ENCODE measurements at places on chromosomes 11 and 22.

DNA sequence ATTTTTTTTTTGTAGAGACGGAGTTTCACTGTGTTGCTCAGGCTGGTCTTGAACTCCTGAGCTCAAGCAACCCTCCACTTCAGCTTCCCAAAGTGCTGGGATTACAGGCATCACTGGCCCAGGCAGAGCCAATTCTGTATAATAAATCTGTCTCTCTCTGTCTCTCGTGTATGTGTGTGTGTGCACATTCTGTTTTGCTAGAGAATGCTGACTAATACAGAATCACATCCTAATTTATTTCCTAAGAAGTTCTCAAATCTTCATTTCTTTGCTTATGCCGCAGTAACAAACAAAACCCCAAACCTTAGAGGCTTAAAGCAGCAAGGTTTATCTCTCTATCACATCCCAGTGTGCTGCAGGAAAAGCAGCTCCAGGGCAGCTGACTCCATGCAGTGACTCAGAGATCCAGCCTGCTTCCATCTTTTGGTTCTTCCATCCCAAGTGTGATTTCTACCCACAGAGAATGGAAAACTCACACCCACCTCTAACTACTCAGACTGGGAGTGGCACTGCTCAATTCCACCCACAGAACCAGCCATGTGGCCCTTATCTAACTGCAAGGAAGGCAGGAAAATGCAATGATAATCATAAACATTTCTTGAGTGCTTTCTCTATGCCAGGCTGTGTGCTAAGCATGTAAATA lies 35.1 kb upstream of the LRRC10B start:
- no peak for DNase-seq

DNA sequence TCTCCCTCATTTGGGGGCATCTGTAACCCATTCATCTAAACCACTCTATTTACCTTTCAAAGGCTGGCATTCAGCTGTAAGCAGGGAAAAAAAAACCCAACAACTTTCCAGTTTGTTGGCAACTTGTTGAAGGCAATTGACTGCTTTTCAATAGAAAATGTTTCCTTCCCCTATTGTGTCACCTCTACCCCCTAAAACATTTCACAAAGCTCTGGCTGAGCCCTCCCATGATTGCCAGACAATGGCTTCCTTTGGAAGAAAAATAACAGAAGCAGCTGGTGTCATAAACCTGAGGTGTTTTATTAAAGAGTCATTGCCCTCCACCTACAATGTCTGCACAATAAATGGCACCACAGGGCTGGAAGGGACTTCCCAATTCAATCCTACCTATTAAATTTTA lies 22.1 kb upstream of the PSMA1 start:
- DNase-seq = no peak

DNA sequence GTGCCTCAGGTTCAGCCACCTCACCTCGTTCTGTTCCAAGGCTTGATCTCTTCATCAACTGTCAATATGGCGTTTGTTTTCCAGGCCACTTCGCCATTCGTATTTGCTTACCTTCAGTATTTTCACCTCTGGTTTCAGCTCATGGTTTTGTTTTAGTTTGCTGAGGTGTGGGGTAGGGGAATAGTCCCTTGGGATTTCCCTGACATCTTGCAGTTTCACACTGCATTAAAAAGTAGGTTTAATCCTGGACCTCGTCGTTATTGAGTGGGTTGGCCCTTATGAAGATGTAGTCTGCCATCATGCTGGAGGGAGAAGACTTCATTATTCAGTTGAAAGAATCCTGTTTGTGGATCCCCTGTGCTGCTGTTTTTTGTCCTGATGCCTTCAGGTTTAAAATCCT lies 46.0 kb downstream of the C11orf91 start:
- DNase-seq = no peak

DNA sequence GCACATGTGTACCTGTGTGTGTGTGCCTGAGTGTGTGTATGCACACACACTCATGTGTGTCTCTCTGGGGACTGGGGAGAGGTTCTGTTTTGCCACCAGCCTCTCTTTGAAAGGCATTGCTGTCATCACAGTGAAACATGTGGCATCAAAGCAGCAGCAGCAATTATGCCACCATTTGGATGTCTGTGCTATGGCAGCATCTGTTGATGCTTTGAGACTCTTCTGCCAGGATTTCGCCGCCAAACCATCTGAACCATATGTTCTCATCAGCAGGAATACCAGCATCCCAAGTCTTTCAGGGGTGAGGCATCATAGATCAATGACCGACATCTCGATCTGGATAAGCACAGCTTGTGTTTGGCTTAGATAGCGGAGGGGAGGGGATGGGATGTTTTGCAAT lies 168.6 kb downstream of the FAT3 start:
- no peak for DNase-seq

DNA sequence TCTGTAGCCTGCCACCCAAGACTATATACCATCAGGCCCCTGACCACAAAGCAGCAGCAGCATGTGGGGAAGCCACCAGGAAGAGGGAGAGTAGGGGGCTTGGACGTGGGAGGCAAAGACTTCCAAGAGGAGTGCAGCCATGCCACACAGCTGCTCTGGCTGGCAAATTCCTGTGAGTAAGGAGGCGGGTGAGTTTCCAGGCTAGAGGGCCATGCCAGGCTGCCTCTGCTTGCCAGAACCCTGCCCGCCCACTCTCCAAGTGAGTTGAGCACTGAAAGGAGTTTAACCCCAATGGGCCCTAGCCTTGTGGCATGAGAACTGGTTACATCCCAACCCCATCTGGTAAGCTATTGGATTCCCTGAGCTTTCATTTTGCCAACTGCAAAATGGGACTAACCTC lies 4.7 kb upstream of the DGAT2 start:
- no peak for DNase-seq

DNA sequence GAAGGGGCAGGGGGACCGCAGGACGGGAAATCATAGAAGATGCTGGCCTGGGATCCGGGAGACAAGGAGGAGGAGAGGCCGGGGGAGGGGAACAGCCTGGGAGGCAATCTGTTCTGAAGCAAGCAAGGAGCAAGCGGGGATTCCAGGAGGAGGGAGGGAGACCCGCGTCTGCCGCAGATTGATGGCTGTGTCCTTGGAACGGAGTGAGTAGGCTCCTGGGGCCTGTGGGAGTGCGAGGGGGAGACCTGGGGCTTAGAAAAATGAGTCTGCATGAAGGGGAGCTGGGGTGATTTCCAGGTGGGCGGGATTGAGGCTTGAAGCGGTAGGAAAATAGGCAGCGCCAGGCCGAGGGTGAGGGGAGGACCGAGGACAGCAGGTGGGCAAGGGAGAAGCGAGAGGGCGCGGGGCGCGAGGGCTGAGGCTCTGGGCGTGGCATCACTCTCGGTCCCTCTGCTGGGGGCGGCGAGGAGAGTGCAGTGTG lies 1.6 kb upstream of the LRRC55 start:
- no peak for DNase-seq

GRCh38 chr11:35905646-35906276 lies 38.1 kb upstream of the LDLRAD3 start:
- DNase-seq = no peak

DNA sequence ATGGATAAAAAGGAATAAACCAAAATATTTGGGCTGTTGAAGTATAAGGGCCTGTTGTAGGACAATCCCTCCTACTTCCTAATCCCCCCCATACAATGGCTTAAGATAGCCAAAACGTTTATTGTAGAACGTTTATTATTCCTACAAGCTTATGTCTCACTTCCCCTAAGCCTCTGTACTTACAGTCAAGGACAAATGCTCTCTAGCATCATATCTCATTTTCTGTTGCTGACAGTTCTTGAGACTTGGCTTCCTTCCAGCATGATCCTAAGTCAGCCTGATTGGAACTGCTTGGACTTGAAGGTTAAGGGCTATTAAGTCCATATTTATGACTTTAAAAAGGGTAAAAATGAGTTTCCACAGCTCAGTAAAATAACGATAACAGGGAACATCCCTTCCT lies 8.8 kb downstream of the MISFA start:
- no peak for DNase-seq

DNA sequence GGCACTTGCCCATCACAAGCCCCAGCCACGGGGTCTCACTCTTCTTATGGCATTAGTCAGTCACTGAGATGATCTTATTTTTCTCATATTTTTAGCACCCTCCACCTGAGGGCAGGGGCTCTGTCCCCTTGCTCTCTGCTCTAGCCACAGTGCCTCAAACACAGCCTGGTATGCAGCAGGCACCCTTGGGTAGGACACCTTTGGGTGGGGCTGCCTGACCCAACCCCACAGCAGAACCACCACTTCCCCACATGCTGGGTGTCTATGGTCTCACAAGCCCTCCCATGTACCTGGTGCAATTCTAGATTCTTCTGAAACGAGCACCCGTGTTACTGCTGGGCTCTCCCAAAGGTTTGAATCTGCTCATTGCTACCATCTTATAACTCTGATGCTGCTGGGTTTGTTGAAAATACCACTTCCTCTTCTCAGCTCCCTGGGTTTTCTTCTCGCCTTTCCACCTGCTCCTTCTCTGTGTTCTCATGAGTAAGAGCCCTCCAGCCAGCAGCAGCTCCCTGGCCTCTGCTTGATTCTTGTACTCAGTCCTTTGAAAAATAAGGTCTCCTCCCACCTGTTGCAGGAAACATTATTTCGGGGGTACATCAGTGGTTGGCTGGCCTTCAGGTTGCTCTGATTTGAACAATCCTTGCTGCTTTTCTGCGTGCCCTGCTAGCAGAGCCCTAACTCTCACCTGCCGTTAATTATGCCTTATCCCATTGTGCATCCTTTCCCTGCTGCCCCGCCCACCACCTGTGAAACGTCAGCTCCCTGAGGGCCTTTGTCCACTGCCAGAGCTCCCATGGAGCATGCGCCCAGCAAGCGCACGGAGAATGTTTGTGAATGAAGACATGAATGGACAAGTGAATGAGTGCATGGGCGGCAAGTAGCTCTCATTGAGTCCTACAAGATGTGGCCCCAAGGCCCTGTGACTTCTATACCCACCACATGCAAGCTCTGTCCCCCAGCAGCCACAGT lies 1181.6 kb downstream of the TBC1D22A start:
- DNase-seq = no peak

- DNase-seq = no peak
Observed at GRCh38 chr11:69201764-69202370, 46.1 kb downstream of the SMIM38 start.

DNA sequence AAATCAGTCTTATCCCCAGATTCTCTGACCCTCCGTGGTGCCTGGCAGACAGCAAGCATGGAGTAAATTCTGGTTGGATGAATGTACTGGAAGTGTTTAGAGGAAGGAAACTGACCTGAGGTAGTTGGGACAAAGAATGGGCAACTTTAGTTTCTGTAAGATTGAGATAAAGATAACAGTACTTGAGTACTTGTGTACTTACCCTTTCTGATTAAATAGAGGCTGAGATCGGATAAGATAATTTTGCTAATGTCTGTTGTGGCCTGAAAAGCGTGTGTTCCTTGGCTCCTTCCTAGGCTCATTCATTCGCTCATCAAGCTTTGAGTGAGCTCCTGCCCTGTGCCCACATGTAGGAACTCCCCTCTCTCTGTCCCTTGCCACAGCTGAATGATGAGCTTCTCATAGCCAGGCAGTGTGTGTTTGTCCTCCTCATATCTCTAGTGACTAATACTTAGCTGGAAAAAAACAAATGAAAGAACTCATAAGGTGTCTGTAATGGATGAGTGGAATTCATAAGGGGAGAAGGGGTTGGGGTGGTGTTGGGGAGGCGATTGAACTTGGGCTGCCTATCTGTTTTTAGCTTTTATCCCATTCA lies 118.1 kb downstream of the DBX1 start:
- no peak for DNase-seq

- DNase-seq = no peak
Observed at GRCh38 chr11:125418396-125418795, 77.7 kb downstream of the FEZ1 start.

DNA sequence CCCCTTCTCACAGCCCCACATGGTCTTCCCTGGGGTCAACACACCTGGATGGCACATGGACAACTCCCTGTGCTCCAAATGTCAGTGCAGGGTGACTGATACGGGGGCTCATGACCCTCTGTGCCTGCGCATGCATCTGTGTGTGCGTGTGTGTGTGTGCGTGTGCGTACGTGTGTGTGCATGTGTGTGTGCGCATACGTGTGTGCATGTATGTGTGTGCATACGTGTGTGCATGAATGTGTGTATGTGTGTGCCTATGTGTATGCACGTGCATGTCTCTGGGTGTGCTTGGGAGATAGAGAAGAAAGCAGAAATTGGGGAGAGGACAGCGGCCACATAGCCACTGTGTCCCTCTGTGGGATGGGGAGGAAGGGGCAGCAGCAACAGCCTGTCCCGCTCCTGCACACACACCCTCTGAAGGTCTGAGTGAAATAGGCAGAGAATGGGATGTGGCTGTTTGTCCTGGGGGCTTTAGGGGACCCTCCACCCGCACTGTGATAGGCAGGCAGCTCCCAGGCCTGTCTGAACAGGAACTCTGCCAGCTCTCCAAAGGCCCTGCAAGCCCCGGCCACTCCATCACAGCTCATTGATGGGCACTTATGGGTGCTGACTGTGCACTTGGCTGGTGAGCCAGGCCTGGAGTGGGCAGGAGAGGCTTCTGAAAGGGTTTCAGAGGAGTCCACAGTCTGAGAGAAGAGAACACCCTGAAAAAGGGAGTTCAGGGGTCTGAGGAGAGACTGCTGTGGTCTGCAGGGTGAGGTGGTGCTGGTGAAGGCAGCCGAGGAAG lies 28.7 kb upstream of the PICK1 start:
- no peak for DNase-seq

GRCh38 chr22:48594016-48594756 lies 1233.5 kb downstream of the BRD1 start:
- no peak for DNase-seq

GRCh38 chr11:121082670-121083069 lies 18.4 kb upstream of the TECTA start:
- no peak for DNase-seq

GRCh38 chr22:40634119-40634903 lies 2.2 kb downstream of the MRTFA start:
- DNase-seq = no peak

- DNase-seq = no peak
Observed at GRCh38 chr22:22609291-22609690, 35.1 kb upstream of the GGTLC2 start.

DNA sequence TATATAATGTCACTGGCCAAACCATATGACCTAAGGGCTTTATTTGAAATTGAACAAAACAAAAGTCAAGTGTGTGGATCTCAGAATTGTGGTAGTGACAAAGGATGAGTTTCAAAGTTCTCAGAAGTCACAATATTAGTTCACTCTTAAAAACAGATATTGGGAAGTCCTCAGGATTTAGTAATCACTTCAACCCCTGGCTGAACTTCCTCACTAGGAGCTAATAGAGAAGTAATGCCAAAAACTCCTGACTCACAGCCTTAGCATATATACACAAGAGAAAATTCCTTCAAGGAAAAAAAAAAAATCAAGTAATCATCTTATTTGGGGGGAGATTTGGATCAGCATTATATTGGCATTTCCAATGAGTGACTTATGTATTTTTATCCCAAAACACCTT lies 75.6 kb upstream of the APOA1 start:
- DNase-seq = no peak

GRCh38 chr11:47099214-47099917 lies 77.3 kb downstream of the ARFGAP2 start:
- no peak for DNase-seq

GRCh38 chr11:103636232-103636631 lies 400.2 kb upstream of the DDI1 start:
- DNase-seq = no peak

GRCh38 chr11:32851251-32851650 lies 21.5 kb downstream of the PRRG4 start:
- DNase-seq = no peak

GRCh38 chr11:82810326-82810725 lies 76.7 kb upstream of the FAM181B start:
- no peak for DNase-seq

Measured in SW 1271 (cell line).